ENCODE measurements at places on chromosomes 4 and X. TPM values are rescaled to one million over a fixed set of nuclear protein-coding genes. Genes with fewer than 3 reads are reported as not detected.

Gene SPANXN5
- total RNA-seq, result under 0.01 TPM

Gene RIBC1
- 0.50 TPM for total RNA-seq

Gene PRRG3
- not detected for total RNA-seq

Gene VCX3A
- total RNA-seq, result not detected

Gene TMEM31
- total RNA-seq, result not detected

Gene MAD2L1
- 2.4 TPM for total RNA-seq

Gene PF4V1
- total RNA-seq, result not detected

Gene PASD1
- not detected for total RNA-seq

Gene ZDHHC15
- not detected for total RNA-seq

Gene RNF128
- 52.8 TPM for total RNA-seq

Gene TEX11
- total RNA-seq, result not detected

Gene DDX60
- total RNA-seq, result 7.5 TPM

Gene PRR32
- not detected for total RNA-seq

Gene DACH2
- total RNA-seq, result not detected

Gene CD40LG
- not detected for total RNA-seq

Gene MID1
- total RNA-seq, result 13.3 TPM

Gene XAGE1A
- not detected for total RNA-seq

Gene TLR10
- total RNA-seq, result under 0.01 TPM
